Mesothelial cell of epicardium (in vitro differentiated cells): ENCODE measurements at places on chromosomes 3 and 15.

GRCh38 chr3:23152989-23153388 lies 50.1 kb upstream of the UBE2E2 start:
- no peak for DNase-seq

GRCh38 chr3:147680837-147681483 lies 271.8 kb downstream of the ZIC1 start:
- DNase-seq = no peak

- DNase-seq = no peak
Measured at GRCh38 chr3:177703788-177704187, 506.5 kb upstream of the TBL1XR1 start.

- DNase-seq = no peak
Measured at GRCh38 chr3:193899001-193899400, 236.9 kb upstream of the HES1 start.

DNA sequence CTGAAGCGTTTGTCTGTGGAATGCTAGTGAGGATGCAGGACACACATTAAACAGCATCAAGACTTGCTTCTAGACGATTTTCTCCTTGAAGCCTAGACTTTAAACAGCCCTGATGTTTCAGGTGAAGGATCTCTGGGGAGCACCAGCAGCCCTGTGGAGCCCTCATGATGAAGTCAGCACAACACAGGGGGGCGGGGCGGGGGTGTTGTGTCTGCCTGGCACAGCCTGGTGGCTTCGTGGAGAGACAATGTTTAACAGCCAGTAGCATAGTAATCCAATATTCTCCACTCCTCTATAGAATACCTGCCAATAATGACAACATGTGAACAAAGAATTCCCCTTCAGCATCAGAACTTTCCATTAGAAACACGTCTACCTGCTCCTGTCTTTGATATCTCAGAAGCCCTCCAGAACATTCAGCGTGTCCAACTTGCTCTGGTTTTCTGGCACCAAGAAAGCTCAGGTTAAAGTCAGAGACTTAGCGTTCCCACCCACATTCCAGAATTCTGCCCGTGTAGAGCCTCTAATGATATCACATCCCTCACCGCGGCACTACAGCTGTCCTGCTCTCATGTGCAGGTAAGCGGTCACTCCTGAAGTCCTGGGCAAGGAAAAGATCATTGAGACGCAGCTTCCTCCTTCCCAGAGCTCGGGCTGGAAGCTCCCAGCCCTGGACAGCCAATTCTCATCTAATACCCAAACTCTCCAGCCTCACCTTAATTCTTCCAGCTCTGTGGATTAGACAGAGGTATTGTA lies 98.0 kb downstream of the ATP10A start:
- DNase-seq = no peak

DNA sequence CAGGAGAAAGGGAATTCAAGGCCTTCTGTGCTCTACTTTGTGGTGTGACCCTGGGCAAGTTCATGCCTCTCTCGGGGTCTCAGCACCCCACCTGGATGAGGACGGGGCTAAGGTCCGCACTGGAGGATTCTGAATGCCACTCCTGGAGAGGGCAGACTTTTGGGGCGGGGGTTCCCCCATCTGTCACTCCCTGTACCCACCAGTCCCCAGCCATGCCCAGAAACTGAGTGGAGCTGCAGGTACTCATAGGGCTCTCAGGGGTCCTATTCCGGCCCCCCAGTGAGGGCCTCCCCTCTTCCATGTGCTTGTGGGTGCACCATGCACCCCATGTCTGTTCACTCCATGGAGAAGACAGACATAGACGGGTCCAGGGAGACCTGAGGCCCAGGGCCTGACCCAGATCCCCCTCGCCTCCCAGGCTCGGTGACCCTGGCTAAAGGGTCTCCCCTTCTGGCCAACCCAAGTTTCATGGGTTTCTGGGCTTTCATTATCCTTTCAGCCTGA lies 26.0 kb downstream of the ACSBG1 start:
- no peak for DNase-seq

DNA sequence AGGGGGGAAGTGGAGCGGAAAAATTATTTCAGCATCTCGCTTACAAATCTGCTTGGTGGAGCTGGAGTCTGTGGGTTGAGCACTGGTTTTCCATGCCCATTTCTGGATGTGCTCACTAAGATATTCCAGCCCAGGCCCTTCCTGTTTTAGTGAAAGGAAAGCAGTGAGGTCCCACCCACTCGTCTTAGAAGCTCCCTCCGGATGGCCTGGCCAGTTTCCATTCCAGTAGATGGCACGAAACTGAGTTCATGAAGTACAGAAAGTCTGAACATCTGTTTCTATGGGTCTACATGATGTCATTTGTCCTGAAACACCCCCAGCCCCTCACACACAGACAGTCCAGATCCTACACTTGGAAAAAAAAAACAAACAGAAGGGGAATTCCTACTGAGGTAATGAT lies 31.9 kb upstream of the THSD4 start:
- DNase-seq = no peak

DNA sequence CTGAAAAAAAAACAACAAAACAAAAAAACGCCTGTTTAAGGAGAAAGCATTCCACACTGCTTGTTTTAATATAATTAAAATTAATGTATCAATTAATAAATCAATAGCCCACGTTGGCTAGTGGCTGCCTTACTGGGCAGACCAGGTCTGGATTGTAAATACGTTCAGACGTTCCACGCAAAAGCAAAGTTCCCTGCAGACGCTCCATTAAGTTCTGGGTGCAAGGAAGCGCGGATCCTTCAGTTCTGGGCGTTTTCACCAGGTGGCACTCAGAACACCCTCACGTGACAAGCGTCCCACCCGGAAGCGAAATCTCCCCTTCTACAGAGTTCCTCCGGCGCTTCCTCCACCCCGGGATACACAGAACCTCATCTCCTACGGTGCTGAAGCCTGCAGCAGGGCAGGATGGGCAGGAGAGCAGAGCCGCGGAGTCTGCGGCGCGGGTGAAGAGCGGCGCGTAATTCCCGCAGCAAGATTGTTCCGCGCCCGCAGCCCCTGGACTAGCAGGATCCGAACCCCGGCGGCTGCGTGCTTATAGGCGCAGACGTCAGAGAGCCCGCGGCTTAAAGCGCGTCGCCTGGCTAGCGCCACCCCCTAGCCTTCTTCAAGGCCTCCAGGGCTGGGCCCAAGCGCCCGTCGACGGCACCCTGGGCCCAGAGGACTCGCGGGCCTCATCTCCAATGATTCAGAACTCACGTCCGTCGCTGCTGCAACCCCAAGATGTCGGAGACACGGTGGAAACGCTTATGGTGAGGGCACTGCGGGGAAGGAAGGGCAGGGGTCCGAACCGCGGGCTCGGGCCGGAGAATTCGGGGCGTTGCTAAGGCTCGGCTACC lies at the start of gene SLC25A38:
TSS of gene SLC25A38 (plus strand) at position 326 of the 836 bp plus-strand sequence. CDS start at position 681, 355 bp downstream.
- DNase-seq = peak; percentile 43

- DNase-seq = no peak
Measured at GRCh38 chr3:161333696-161334095, 37.6 kb downstream of the SPTSSB start.

- DNase-seq = no peak
Measured at GRCh38 chr3:176469694-176470205, 727.5 kb downstream of the TBL1XR1 start.

- DNase-seq = no peak
Measured at GRCh38 chr3:32095431-32095830, 11.0 kb upstream of the GPD1L start.

- DNase-seq = no peak
Measured at GRCh38 chr3:45398178-45398577, 9.8 kb downstream of the LARS2 start.

- no peak for DNase-seq
Measured at GRCh38 chr3:189952272-189952671, 168.4 kb downstream of the P3H2 start.

GRCh38 chr15:51310064-51310463 lies 28.3 kb downstream of the CYP19A1 start:
- no peak for DNase-seq

DNA sequence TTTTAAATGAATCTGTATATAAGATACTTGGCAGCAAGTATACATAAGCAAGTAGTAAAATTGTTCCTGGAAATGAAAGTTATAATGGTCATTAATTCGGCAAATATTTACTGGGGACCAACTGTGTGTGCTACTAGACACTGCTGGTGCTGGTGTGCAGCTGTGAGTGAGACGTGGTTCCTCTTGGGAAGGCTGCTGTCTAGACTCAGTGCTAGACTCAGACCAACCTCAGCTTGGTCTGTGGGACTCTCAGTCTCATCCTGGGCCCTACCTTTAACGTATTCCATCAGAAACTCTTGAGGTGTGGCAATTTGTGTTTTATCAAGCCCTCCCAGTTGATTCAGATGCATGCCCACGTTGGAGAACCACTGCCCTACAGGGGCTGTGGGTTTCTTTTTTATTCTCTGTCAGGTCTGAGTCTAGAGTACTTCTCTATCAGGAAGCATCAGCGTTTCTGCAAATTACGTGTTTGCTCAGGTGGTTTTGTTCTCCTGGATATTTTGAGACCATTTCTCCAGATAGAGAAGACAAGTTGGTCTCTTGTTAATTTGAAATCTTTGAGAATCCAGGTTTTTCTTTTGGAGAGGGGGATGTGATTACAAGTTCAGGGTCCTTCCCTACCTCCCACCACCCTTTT lies 6.8 kb downstream of the TLNRD1 start:
- no peak for DNase-seq

DNA sequence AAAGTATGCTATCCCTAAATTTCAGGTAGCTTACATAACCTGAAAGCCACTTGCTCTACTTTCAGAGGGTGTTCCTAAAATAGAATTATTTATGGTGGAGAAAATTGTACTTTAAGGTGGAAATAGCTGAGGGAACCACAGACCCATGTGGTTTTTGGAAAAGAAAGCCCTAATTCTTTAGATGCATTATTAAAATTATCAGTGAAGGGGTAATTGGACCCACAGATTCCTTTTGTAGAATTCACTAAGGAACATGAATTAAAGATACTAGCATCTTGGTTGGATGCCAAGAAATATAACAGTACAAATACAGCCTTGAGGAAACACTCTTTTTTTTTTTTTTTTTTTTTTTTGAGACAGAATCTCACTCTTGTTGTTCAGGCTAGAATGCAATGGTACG lies 37.8 kb downstream of the DPPA2 start:
- DNase-seq = no peak

GRCh38 chr3:103963599-103963998 lies 1403.1 kb upstream of the ALCAM start:
- DNase-seq = no peak

GRCh38 chr15:73892446-73893226 lies 19.3 kb downstream of the TBC1D21 start:
- no peak for DNase-seq

GRCh38 chr15:58543664-58544335 lies 112.0 kb downstream of the LIPC start:
- no peak for DNase-seq

GRCh38 chr3:172552607-172553006 lies 29.4 kb upstream of the TNFSF10 start:
- no peak for DNase-seq

GRCh38 chr3:37147666-37148065 lies 26.7 kb downstream of the LRRFIP2 start:
- DNase-seq = no peak
